ENCODE measurements at places on chromosomes 6 and 20. TPM values are rescaled to one million over a fixed set of nuclear protein-coding genes. Genes with fewer than 3 reads are reported as not detected.
A peak's percentile ranks its signal among the peaks of the same experiment; 100 is the strongest.

MEP1A gene
- total RNA-seq: not detected

DNA sequence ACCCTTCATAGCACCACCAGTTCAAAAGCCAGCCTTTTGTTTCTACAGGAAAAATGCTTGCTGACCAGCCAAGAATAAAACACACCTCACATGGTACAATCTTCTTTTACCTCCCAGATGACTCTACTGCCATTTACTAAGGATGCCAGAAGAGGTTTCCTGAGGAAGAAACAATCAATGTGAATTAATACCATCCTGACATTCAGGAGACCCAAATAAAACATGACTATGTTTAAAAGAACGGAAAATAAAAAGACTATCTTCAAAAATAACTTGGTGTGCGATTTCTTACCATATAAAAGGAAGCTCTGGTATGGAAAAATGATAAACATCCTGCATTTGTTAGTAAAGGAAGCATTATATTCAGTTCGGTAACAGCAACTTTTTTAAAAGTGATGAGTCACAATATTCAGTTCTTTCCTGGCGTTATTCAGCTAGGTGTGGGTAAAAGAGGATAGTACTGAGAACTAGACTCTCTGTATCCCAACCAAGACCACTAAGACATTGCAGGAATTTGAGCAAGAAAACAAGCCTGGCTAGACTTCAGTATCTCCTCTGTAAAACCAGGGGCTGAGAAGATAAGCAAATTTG, 16.3 kb downstream of the COL21A1 start:
- peak; percentile 80 for DNase-seq

DNA sequence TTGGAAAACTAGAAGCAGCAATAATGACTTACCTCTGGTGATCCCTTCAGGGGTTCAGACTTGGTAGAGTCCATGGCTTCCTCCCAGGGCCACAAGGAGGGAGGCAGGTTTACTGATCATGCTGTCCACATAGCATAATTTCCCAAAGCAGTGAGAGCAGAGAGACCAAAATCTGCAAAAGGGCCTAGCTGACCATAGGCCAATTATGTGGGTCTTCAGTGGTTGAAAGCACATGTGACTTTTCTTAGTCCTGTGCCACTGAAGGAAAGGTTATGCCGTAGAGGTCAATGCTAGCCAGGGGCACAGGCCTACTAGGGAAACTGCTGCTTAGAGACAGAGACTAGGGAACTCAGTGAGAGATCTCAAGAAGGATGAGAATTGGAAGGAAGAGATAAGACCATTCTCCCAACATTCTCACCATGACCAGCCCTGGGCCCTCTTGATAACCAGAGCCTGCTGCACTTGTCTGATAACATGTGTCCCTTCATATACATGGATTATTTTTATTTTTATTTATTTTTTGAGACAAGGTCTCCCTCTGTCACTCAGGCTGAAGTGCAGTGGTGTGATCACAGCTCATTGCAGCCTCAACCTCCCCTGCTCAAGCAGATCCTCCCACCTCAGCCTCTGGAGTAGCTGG, 2.0 kb upstream of the GTPBP2 start:
- DNase-seq: no peak

- DNase-seq: no peak
These were observed 324.7 kb upstream of the RUNX2 start for GRCh38 chr6:45003387-45003786.

GRCh38 chr20:45419188-45420091, 3.5 kb downstream of the PIGT start:
- DNase-seq: peak; percentile 99

GRCh38 chr20:47097691-47098622, 203.3 kb downstream of the EYA2 start:
- DNase-seq: no peak

GRCh38 chr6:108638993-108639392, 78.3 kb downstream of the FOXO3 start:
- no peak for DNase-seq

DNA sequence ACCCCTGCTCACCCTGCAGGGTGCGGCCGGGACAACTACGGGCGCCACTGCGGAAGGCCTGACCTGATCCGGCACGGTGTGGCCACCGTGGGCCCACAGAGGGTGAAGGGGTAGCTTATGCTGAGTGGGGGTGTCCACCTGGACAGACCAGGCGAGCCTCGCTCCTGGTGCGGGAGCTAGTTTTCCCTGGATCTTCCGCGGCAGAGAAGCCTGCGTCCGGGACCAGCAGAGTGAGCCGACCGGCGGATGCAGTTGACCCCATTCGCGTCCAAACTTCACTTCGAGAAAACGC, 38.2 kb downstream of the NCR2 start:
- no peak for DNase-seq

FOXQ1 gene
- total RNA-seq: not detected

DNA sequence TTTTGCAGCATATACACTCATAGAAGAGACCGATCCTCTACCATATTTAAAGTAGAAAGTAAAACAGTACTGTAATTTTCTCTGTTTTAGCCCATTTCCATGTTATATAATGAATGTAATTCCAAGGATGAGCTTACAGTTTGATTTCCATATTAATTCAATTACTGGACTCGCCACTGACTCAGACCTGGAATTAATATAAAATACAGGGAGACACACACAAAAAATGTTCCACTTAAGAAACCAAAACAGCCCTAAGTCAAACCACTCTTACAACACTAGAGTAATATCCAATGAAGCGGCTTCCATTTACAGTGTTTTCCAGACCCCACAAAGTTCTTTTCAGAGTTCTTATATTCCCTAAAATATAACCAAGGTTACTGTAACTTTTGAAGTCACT, 110.6 kb downstream of the BACH2 start:
- DNase-seq: no peak

DNA sequence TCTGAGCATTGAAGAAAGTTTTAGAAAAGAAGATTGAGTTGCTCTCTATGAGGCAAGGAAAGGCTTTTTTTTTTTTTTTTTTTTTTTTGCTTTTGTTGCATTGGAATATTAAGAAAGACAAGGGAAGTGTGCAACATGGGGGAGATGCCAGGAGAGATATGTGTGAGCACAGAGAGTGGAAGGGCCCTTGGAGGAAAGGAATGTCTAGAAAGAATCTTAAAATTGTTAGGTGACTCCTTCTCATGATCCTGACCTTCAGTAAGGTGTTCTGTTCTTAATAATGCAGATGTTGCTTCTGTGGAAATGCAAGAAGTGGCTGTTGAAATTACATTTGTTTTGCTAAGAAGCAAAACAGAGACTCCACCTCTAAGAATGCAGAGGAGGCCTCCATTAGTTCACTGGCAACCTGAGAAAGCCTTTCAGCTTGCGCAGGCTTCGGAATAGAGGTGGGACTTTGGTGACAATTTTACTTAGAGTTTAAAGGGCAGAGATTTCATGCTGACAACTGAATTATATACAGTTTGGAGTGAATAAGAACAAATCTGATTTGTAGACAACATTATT, 118.0 kb upstream of the ASCC3 start:
- DNase-seq: no peak

DNA sequence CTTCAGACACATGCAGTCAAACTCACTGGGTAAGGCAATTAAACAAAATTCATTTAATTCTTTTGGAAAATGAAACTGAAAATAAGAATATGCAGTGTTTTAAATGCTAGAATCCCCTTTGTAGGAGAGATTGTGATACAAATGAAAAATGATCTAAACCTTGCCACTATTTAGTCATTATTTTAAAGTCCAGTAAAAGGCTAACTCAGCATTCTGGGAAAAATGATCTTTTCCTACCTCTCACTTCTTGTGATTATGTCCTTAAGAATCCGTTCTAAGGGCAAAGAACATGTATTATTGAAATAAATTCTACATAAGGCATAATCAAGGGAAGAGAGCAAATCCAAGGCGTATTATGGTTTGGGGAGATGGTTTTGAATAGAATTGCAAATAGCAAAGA, 46.4 kb downstream of the TINAG start:
- DNase-seq: no peak

TAAR2 gene
- not detected for total RNA-seq

GRM1 gene
- 0.13 TPM for total RNA-seq

IMPG1 gene
- total RNA-seq: not detected

TPBG gene
- total RNA-seq: 5.9 TPM
